ENCODE measurements at places on chromosomes 1 and 21.

GRCh38 chr1:158509471-158510156, 37.6 kb downstream of the OR10R2 start:
- DNase-seq = no peak

- DNase-seq = no peak
Measured at GRCh38 chr1:212219679-212220463, 65.3 kb upstream of the PPP2R5A start.

GRCh38 chr1:105730701-105731100, 1325.8 kb upstream of the PRMT6 start:
- no peak for DNase-seq

GRCh38 chr1:232291681-232292080, 338.3 kb downstream of the SIPA1L2 start:
- DNase-seq = no peak

GRCh38 chr1:7009741-7010525, 224.7 kb downstream of the CAMTA1 start:
- no peak for DNase-seq

GRCh38 chr1:167278497-167278896, 57.8 kb downstream of the POU2F1 start:
- DNase-seq = no peak
